Aorta (tissue), 5 donors: ENCODE measurements at places on chromosomes 5 and 9. TPM values are rescaled to one million over a fixed set of nuclear protein-coding genes. Genes with fewer than 3 reads are reported as not detected.

GRCh38 chr5:93151121-93151520 is 429.9 kb downstream of the NR2F1-AS1 start:
- no peak for DNase-seq

DNA sequence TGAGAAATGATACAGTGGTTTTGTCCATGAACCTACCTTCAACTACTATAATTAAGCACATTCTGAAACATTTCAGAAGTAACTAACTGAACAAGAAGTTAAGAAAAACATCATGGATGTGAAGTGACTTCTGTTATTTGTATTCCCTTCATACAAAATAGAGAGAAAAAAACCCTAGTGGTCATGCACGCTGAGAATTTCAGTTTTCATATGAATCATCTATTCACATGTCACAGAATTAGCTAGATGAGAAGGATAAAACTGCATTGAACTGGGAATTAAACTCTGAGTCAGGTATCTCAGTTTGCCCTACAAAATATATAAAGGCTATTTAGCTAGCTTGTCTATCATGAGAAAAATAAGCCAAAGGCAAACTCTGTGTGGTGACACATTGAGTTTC is 451.8 kb upstream of the FTMT start:
- DNase-seq, result no peak

- no peak for DNase-seq
These were observed 114.3 kb downstream of the ASTN2 start for GRCh38 chr9:117300371-117301110.

DNA sequence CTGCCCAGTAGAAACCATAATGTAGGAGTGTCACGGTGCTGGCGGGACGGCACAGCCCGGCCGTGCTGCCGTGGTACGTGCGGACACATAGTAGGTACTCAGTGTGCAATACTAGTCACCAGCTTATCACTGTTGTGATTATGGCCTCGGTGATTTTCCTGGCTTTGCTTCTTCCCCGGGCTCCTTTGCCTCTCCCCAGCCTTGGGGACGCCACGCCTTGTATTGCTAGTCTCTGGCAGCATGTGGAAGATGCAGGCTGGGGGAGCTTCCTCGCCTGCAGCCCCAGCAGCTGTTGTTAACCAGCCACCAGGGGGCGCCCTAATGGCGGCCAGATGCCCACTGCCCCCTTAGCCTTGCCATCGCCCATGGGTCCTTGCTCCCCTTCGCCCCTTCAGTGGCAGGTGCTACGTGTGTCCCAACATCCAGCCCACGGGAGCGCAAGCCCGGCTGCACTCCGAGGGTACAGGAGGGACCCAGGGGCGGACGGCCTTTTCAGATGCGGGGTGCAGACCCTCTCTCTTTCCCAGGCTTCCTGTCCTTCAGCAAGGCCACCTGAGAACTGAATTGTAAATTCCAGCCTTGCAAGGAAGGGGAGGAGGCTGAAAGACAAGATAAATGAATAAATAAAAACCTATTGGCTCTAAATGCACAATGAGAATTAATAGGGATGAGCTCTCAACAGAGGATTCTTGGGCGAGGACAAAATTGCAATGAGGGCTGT is 8.0 kb downstream of the NTNG2 start:
- DNase-seq, result peak; percentile 64

DNA sequence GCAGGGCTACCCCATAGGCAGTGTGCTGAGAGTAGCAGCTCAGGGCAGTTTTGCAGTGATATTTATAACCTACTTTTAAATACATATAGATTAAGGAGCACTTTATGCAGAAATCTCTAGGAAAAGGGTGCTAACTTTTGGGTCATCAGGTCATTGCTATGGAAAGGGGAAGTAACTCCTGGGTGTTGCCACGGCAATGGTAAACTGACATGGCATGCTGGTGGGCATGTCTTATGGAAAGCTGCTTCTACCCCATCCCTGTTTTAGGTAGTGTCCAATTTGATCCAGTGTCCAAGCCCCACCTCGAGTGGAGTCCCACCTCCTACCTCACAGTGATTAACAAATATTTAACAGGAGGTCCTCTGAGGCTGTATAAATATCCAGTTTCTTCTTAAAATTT is 56.8 kb upstream of the XPA start:
- DNase-seq, result no peak

DNA sequence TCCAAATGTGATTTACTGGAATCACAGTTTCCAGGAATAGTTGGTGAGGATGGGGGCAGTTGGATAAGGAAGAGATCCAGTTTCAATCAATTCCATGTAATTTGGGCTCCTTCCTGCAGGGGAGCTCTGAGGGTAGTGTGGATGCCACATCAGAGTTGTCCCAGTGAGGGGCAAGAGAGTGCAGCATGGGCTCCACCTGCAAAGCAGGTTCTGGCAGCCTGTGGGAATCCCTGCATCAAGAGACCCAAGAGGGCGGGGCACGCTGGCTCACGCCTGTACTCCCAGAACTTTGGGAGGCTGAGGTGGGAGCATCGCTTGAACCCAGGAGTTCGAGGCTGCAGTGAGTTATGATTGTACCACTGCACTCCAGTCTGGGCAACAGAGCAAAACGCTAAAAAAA is 188.5 kb downstream of the CACNA1B start:
- peak; percentile 30 for DNase-seq

DNA sequence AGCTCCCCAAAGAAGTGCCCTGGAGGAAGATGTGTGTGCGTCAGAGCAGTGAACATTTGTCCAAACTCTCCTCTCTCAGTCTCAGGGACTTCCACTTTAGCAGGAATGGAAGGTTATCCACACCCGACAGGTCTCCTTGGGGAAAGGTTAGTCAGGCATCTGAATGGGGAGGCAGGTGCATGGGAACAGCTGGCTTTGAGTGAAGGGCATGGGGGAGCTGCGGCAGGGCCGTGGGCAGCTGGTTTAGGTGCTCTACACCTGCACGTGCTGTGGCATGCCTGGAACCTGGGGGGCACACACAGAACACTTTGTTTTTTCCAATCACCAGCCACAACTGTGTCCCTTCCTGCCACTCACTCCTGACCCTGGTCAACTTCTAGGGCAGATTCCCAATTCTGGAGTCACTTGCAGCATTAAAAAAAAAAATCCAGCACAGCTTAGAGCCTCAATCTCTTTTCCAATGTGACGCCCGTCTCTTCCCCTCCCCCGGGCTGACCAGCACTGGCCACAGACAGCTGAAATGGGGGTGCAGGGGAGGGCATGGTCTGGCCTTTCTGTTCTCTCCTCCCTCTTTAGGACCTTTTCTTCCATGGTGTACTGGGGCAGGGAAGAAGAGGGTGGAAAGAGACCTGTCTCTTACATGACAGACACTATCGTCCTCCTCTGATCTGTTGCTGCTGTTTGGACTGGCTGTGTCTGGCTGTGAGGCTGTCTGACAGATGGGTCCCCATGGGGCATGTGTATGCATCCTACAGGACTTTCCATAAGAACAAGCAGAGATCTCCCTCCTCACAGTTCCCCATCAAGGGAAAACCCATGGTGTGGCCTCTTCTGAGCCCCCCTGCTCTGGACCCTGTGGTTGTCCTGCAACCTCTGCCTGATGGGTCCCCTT is 9.5 kb upstream of the IL3 start:
- peak; percentile 20 for DNase-seq

The MTMR12 gene
- 37.8 TPM for total RNA-seq

The SLIT3 gene
- 108 TPM for total RNA-seq

The UBAP1 gene
- total RNA-seq, result 41.9 TPM

The SLC6A7 gene
- not detected for total RNA-seq

The SLCO4C1 gene
- total RNA-seq, result 0.39 TPM

The SLC6A19 gene
- 0.12 TPM for total RNA-seq

The IFNA13 gene
- total RNA-seq, result not detected

The NOXA1 gene
- total RNA-seq, result 8.5 TPM
